ENCODE measurements at places on chromosomes 5 and 9. TPM values are rescaled to one million over a fixed set of nuclear protein-coding genes. Genes with fewer than 3 reads are reported as not detected.

Gene TLX3
- total RNA-seq = not detected

Gene LRRC19
- total RNA-seq = under 0.01 TPM

Gene RGMB
- 36.6 TPM for total RNA-seq

Gene ARSI
- total RNA-seq = 0.25 TPM

Gene ARHGEF28
- 5.7 TPM for total RNA-seq
